KG1 (cell line): ENCODE measurements at places on chromosomes 2 and 18.

DNA sequence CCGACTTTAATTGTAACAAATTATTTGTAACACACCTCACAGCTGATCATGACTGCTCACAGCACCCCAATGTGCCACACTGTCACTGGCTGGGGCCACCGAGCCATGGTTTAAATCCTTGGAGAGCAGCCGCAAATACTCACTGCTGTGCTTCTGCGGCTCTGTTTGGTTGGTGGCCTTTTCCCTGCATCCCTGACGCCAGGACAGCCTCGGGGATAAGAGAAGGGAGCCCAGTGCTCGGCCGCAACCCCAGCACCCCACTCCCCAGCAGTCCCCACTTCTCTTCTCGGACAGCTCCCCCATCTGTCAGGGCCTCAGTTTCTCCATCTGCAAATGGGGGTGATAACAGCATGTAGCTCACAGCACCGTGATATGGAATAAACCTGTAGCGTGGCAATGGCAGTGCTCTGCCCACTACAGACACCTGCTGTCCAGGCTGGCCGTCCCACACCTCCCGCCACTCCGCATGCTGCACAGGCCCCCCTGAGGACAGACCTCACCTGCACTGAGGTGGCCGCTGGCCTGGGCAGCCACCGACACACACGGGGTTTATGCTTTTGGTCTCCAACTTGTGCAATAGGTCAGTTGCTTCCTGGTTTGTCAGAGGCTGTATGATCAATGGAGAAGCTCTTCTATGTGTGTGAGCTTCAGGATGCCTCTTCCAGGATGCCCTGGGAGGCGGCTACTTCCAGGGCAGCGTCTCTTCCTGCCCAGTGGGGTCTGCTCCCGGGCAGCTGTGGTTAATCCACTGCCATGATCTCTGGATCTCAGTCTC lies 87.1 kb downstream of the NDUFA10 start:
- no peak for DNase-seq

DNA sequence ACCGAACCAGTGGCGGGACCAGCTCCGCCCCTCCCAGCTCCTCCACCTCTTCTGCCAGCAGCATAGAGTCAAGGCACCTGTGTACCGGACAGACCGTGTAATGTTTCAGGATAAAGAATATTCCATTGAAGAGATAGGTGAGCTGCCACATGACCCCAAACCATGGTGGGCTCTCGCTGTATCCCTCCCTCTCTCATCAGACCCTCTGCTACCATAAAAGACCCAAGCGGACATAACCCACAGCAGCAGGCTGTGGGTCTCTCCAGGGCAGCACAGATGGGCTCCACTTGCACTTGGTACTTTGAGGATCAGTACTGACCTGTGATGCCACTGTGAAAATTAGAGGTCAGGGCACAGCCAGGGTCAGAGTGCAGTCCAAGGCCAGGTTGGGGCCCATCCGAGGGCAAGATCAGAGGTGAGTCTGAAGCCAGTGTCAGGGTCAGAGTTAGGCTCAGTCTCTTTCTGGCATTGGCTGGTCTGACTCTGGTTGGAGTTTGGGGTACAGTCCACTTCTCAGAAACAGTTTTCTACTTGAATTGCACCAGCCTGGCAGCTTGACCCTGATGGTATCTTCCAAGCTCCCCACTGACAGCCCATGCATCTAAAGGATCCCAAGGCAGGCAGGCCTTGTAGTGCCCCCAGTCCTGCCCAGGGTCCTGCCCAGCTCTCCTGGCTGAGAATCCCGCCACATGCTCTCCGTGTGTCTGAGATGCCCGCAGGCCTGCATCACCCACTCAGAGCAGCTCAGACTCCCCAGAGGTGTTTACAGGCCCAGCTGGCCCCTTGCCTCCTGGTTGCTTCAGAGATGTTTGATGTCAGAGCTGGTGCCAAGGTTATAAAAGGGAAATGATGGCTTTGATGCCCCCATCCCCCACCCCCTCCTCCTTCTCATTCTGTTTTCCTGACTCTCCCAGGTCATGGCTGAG lies 212.1 kb downstream of the DYSF start:
- no peak for DNase-seq

- DNase-seq, result no peak
Measured at GRCh38 chr2:38013158-38013752, 62.7 kb downstream of the CYP1B1 start.

DNA sequence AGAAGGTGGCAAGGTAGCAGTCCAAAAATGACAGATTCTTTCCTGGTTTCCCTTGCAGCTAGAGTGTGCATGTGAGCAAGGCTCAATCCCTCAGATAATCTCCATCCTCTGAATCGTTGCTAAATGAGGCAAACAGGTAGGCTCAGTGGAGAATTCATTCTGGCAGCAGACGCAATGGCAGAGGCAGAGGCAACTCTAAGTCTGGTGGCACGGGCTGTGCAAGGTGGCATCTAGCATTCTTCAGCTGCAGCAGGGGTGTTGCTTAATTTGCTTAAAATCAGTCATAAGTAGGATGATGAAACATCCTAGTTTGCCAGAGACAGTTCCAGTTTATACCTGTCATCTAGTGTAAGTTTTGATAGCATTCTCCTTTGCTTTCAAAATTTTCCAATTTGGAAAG lies 391.1 kb upstream of the MEX3C start:
- DNase-seq, result no peak

DNA sequence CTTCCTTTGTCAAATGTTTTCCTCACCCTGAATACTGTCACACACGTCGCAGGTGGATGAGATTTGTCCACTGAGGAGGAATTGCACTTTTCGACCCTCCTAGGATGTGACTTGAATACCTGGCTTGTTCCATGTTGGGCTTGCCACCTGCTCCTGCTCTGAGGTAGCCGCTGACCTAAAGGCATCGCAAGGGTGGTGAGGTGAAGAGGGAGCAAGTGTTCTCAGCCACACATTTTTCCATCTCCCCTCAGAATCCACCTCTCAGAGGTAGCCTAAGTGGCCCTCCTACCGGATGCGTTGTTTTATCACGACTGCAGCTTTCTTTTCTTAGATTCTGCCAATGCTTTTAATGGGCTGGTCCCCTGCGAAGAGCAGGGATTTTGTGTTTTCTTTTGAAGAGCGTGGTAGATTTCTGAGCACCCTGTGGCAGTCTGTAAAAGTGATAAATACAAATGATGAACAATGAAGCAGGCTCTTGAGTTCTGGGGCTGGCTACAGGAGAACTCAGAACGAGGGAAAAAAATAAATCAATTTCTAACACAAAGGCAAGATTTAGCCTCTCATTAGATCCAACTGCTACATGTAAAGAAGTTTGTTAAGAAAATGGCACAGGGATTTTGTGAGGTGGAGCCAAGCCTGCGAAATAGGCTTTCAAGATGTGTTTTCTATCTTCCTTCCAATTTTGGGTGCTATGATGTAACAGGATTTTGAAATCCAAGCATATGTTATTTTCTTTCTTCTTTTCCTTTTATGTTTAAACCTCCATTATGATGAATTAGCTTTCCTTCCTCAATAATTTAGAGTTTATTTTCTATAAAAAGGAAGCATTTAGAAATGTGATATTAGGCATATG lies 386.7 kb downstream of the TGIF1 start:
- no peak for DNase-seq

- DNase-seq, result no peak
Measured at GRCh38 chr18:36325846-36326245, 28.3 kb downstream of the FHOD3 start.

- DNase-seq, result no peak
Measured at GRCh38 chr2:159226608-159227385, 59.7 kb downstream of the WDSUB1 start.

DNA sequence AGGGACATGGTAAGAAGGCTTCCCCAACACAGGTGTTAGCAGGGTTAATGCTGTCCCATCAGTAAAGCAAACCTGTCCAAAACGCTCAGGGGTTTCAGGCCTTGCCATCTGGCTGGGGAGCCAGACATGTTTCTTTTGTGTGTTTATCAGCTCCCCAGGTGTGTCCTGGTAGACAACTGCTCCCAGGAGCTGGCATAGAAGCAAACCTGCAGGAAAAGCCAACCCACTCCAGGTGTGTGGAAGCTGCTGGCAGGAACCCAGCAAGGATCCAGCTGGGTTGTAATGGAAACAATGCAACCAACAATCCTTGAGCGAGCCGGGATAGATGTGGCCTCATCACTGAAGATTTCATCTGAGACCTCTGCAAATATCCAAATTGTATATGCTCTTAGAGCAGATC lies 123.1 kb downstream of the RAB3GAP1 start:
- DNase-seq, result no peak

- DNase-seq, result no peak
Measured at GRCh38 chr18:10841203-10841602, 308.2 kb downstream of the PIEZO2 start.

DNA sequence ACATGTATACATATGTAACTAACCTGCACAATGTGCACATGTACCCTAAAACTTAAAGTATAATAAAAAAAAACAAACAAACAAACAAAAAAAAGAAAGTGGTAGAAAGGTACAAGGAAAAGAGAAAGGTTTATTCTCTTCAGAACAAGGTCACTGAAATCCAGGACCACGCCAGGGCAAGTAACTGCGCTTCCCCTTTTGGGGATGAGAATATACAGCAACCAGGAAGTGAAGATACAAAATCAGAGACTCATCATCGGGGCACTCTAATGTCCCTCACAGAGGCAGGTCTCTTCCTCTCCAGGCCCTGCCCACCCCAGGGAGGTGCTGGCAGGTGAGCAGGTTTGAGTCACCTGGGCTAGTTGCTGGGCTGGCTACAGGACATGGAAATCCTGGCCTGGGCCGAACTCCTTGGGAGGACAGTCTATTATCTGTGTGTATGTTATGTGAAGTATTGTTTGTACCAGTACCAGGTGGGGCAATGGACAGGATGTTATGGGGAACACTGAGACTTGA lies 100.4 kb upstream of the GPR45 start:
- no peak for DNase-seq

DNA sequence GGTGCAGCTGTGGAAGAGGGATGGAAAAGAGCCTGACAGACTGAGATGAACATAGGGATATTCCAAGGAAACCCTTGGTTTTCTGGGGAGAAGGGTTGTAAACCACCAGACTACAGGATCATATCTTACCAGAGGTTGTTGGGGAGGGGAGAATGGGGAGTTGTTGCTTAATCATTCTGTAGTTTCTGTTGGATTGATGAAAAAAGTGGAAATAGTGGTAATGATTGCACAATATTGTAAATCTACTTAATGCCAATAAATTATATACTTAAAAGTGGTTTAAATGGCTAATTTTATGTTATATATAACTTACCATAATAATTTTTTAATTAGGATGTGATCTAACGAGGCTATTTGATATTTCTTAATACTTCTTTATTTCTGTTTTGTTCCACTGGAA lies 800.9 kb downstream of the BCL11A start:
- no peak for DNase-seq

GRCh38 chr2:165895974-165896373 lies 57.6 kb downstream of the TTC21B start:
- no peak for DNase-seq

- DNase-seq, result no peak
Measured at GRCh38 chr2:240048237-240048636, 5.1 kb downstream of the OR6B3 start.

- DNase-seq, result no peak
Measured at GRCh38 chr2:228417956-228418355, 236.5 kb upstream of the SPHKAP start.
